Upper lobe of left lung (tissue), 6 donors: ENCODE measurements at places on chromosomes 7 and 10. TPM values are rescaled to one million over a fixed set of nuclear protein-coding genes. Genes with fewer than 3 reads are reported as not detected.
A peak's percentile ranks its signal among the peaks of the same experiment; 100 is the strongest.

DNA sequence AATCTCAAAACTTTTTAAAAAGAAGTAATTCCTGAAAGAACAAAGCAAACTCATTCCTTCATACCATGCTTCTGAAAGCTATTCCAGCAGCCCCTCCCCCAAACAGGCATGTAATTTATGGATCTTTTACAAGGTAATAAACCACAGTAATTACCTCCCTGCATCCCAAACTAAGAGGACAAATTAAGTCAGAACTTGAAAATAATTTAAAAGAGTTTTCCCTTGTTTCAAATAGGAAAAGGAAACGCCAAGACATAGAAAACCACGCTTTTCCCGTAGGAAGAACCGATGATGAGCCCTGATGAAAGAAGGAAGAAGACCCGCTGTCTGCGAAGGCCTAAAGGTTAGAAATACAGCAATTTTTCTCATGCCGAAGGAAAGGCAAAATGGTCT, 8.9 kb downstream of the HOXA4 start:
- H3K4me1 ChIP-seq = peaks cover 39% of the 10 kb centered on the region
- no peaks in the 10 kb centered on the region for H3K36me3 ChIP-seq
- peak overlapping the region; percentile 41 for H3K4me3 ChIP-seq

GRCh38 chr7:25795824-25796235, 356.2 kb upstream of the NFE2L3 start:
- H3K27ac ChIP-seq = no peak overlapping the region
- no peaks in the 10 kb centered on the region for H3K27me3 ChIP-seq
- no peaks in the 10 kb centered on the region for H3K4me1 ChIP-seq
- no peak overlapping the region for H3K4me3 ChIP-seq
- no peaks in the 10 kb centered on the region for H3K36me3 ChIP-seq

- H3K4me1 ChIP-seq = no peaks in the 10 kb centered on the region
- no peaks in the 10 kb centered on the region for H3K27me3 ChIP-seq
- no peak overlapping the region for H3K4me3 ChIP-seq
- H3K27ac ChIP-seq = no peak overlapping the region
- H3K36me3 ChIP-seq = no peaks in the 10 kb centered on the region
Observed at GRCh38 chr7:70219061-70219460, 620.8 kb downstream of the AUTS2 start.

GRCh38 chr7:156577645-156578577, 62.7 kb upstream of the RNF32 start:
- H3K4me3 ChIP-seq = no peak overlapping the region
- H3K36me3 ChIP-seq = no peaks in the 10 kb centered on the region
- H3K27ac ChIP-seq = no peak overlapping the region
- DNase-seq = no peak

- no peaks in the 10 kb centered on the region for H3K4me1 ChIP-seq
- H3K27me3 ChIP-seq = no peaks in the 10 kb centered on the region
- H3K36me3 ChIP-seq = no peaks in the 10 kb centered on the region
Observed at GRCh38 chr10:19071946-19072345, 23.3 kb downstream of the MALRD1 start.

GRCh38 chr10:66886848-66887247, 39.0 kb upstream of the LRRTM3 start:
- H3K27ac ChIP-seq = no peak overlapping the region
- no peak for DNase-seq
- no peaks in the 10 kb centered on the region for H3K36me3 ChIP-seq

- DNase-seq = no peak
- no peak overlapping the region for H3K4me3 ChIP-seq
- no peaks in the 10 kb centered on the region for H3K27me3 ChIP-seq
- no peaks in the 10 kb centered on the region for H3K4me1 ChIP-seq
Observed at GRCh38 chr7:116984917-116985316, 31.6 kb downstream of the ST7 start.

GSTO2 gene
- 4.0 TPM for total RNA-seq

LRGUK gene
- total RNA-seq = 0.31 TPM
